ENCODE measurements at places on chromosomes 2 and 18. TPM values are rescaled to one million over a fixed set of nuclear protein-coding genes. Genes with fewer than 3 reads are reported as not detected.
A peak's percentile ranks its signal among the peaks of the same experiment; 100 is the strongest.

DNA sequence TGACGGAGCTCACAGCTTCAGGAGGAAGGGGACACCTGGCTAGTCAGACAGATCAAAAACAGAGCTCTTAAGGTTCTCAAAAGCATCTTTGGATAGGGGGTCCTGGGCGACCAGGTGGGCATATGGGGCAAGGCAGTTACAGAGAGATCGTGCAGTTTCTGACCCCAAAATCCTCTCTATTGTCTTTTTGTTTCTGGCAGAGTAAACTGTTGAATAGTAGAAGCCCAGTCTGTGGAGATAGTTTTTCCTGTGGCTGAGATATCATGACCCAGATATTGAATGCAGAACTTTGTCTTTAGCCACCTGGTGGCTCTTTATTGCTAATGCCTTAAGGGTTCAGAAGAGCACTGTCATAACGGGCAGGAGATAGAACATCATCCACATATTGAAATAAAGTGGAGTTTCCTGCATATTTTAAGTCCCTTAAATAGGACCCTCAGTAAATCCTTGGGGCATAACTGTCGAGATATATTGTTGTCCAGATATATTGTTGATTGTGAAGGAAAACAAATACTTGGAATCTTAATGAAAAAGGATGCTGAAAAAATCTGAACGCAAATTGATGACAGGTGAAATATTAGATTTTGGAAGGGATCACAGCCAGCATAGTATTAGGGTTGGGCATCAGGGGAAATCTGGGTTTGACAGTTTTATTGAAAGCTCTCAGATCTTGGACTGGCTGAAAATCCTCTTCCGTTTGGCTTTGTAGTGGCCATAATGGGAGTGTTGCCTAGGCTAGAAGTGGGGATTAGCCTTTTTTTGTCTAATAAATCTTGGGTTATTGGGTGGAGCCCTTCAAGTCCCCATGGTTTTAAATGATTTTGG lies 14.1 kb upstream of the ZDBF2 start:
- no peak overlapping the region for H3K4me3 ChIP-seq
- DNase-seq: no peak
- H3K27me3 ChIP-seq: peaks cover 74% of the 10 kb centered on the region
- no peak overlapping the region for H3K27ac ChIP-seq
- peaks cover 6% of the 10 kb centered on the region for H3K4me1 ChIP-seq

The CRYGD gene
- not detected for total RNA-seq

DNA sequence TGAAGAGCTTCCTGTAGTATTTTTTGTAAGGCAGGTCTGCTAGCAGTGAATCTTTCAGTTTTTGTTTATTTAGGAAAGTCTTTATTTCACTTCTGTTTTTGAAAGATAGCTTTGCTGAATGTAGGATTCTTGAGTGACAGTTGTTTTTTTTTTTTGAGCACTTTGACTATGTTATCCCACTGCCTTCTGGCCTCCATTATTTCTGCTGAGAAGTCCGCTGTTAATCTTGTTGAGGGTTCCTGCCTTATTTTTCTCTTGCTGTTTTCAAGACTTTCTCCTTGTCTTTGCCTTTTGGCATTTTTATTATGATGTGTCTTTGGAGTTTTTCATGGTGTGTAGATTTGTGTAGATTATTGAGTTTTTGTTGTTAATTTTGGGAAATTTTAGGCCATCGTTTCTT lies 21.9 kb downstream of the RBFA start:
- no peak overlapping the region for H3K27ac ChIP-seq
- peaks cover 9% of the 10 kb centered on the region for H3K36me3 ChIP-seq
- no peak for DNase-seq
- H3K4me1 ChIP-seq: no peaks in the 10 kb centered on the region
- no peak overlapping the region for H3K4me3 ChIP-seq

The FBXO36 gene
- 0.66 TPM for total RNA-seq

DNA sequence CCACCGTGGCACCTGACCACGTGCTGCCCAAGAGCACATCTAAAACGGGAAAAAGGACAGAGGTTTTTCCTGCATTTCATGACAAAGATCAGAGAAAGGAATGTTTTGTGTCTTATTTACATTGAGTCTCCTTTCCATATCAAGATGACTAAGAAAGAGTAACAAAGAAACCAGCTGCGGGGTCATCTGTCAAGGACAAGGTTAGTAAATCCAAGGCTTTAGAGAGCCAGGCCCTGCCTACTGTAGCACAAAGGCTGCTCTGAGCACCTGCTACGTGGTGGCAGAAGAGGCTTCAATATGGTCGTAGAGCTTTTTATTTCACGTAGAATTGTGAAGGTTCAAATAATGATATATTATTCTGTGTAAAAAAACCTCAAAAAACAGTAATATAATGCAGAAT lies 51.0 kb downstream of the PRELID3A start:
- peaks cover 3% of the 10 kb centered on the region for H3K36me3 ChIP-seq
- DNase-seq: no peak
- H3K27me3 ChIP-seq: no peaks in the 10 kb centered on the region
- H3K4me1 ChIP-seq: no peaks in the 10 kb centered on the region
- no peak overlapping the region for H3K27ac ChIP-seq

DNA sequence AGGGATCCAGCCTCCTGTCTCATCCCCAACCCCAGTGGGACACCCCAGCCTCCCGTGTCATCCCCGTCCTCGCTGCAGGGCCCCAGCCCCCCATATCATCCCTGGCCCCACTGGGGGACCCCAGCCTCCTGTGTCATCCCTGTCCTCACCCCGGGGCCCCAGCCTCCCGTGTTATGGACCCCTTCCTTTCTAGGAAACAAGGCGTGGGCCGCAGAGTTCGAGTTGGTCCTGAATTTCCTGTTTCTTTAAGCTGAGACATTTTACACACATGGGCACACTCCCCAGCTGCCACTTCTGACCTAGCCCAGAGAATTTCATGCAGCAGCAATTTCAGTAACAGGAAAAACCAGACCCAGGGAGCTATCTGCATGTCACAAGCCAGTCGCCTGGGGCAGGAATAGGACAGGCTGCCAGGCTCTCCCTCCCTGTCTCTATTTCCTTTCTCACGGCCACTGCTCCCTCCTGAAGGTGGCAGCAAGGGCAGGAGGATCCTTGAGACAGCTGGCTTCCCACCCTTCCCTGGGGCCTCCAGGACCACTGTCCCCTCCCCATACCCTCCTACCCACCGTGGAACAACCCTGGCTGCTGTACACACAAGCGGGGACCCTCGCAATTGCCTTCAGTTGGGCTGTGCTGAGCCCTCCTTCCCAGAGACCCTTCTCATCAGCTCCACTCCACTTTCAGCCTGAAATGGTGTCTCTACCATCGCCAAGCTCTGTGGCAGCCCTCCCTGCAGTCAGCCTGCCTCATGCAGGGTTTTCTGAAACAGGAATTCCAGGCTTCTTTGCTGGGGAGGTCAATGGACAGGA lies 141.9 kb upstream of the ID2 start:
- peak overlapping the region; percentile 99 for H3K27ac ChIP-seq
- no peaks in the 10 kb centered on the region for H3K27me3 ChIP-seq
- DNase-seq: no peak
- peaks cover 75% of the 10 kb centered on the region for H3K4me1 ChIP-seq
- no peak overlapping the region for H3K4me3 ChIP-seq

The LPIN2 gene
- 95.9 TPM for total RNA-seq

- H3K4me1 ChIP-seq: peaks cover 9% of the 10 kb centered on the region
- H3K27ac ChIP-seq: no peak overlapping the region
- peak; percentile 2 for DNase-seq
- no peaks in the 10 kb centered on the region for H3K36me3 ChIP-seq
- H3K27me3 ChIP-seq: peaks cover 23% of the 10 kb centered on the region
- peak overlapping the region; percentile 69 for H3K4me3 ChIP-seq
Measured at GRCh38 chr2:31233231-31233630, 721 bp upstream of the EHD3 start.

The REG3G gene
- not detected for total RNA-seq

The TLX2 gene
- 0.82 TPM for total RNA-seq
